Aorta (tissue), 5 donors: ENCODE measurements at places on chromosomes 3 and 15. TPM values are rescaled to one million over a fixed set of nuclear protein-coding genes. Genes with fewer than 3 reads are reported as not detected.

Gene LMCD1
- total RNA-seq = 1,289 TPM

Gene NMNAT3
- total RNA-seq = 12.7 TPM

Gene SERPINI2
- 0.49 TPM for total RNA-seq

Gene PRR20G
- total RNA-seq = not detected

Gene APOD
- total RNA-seq = 301 TPM

Gene HEXA
- total RNA-seq = 144 TPM

Gene ADAMTS7
- 14.7 TPM for total RNA-seq

Gene WDR93
- total RNA-seq = not detected

Gene HTR3E
- total RNA-seq = not detected

Gene ITIH1
- total RNA-seq = not detected

Gene GPR149
- not detected for total RNA-seq

Gene AP3B2
- 0.16 TPM for total RNA-seq

Gene ST3GAL6
- total RNA-seq = 21.1 TPM

Gene APEH
- 51.7 TPM for total RNA-seq

Gene PLSCR4
- total RNA-seq = 135 TPM

Gene PLA2G4D
- total RNA-seq = not detected

Gene CILP
- 170 TPM for total RNA-seq

Gene PAQR9
- not detected for total RNA-seq

Gene SCN11A
- total RNA-seq = 0.16 TPM

Gene IL16
- total RNA-seq = 9.1 TPM

Gene SLC4A7
- 62.8 TPM for total RNA-seq

Gene DISP2
- 0.49 TPM for total RNA-seq

Gene GUCA1C
- not detected for total RNA-seq

Gene CMTM8
- 6.8 TPM for total RNA-seq

Gene SCG3
- total RNA-seq = not detected

Gene DPPA2
- total RNA-seq = not detected

Gene PARP15
- total RNA-seq = 7.3 TPM

Gene PAQR5
- total RNA-seq = 1.9 TPM

Gene RBMS3
- 157 TPM for total RNA-seq

Gene AADACL2
- not detected for total RNA-seq

Gene CTXN2
- not detected for total RNA-seq

Gene BFSP2
- total RNA-seq = not detected

Gene ZDHHC19
- total RNA-seq = 0.72 TPM

Gene CISH
- total RNA-seq = 8.3 TPM

Gene RTP1
- total RNA-seq = 0.48 TPM

Gene P3H2
- 23.9 TPM for total RNA-seq

Gene SPINK8
- not detected for total RNA-seq
